ENCODE measurements at places on chromosomes 7 and 10. TPM values are rescaled to one million over a fixed set of nuclear protein-coding genes. Genes with fewer than 3 reads are reported as not detected.

AS3MT gene
- 19.5 TPM for polyA plus RNA-seq

PLXNA4 gene
- 15.0 TPM for polyA plus RNA-seq

MEOX2 gene
- 1.3 TPM for polyA plus RNA-seq

SLC18A2 gene
- polyA plus RNA-seq = 1.1 TPM

GPR158 gene
- 0.17 TPM for polyA plus RNA-seq

OR2A42 gene
- 0.58 TPM for polyA plus RNA-seq

TAF5 gene
- 8.1 TPM for polyA plus RNA-seq

MAP3K8 gene
- polyA plus RNA-seq = 9.3 TPM

ABCB4 gene
- polyA plus RNA-seq = 3.0 TPM

ADAM22 gene
- polyA plus RNA-seq = 14.0 TPM

CPED1 gene
- polyA plus RNA-seq = 43.3 TPM

DDC gene
- 73.4 TPM for polyA plus RNA-seq

FEZF1 gene
- polyA plus RNA-seq = not detected

ADARB2 gene
- polyA plus RNA-seq = 3.0 TPM

RSPH10B2 gene
- 2.0 TPM for polyA plus RNA-seq

CFAP69 gene
- polyA plus RNA-seq = 12.4 TPM

IFIT2 gene
- polyA plus RNA-seq = 9.6 TPM

KCNH2 gene
- 22.5 TPM for polyA plus RNA-seq

IGFBP3 gene
- polyA plus RNA-seq = 74.8 TPM

ASB15 gene
- polyA plus RNA-seq = 1.9 TPM

C7orf33 gene
- not detected for polyA plus RNA-seq
